ENCODE measurements at places on chromosomes 2 and 18.
A peak's percentile ranks its signal among the peaks of the same experiment; 100 is the strongest.

DNA sequence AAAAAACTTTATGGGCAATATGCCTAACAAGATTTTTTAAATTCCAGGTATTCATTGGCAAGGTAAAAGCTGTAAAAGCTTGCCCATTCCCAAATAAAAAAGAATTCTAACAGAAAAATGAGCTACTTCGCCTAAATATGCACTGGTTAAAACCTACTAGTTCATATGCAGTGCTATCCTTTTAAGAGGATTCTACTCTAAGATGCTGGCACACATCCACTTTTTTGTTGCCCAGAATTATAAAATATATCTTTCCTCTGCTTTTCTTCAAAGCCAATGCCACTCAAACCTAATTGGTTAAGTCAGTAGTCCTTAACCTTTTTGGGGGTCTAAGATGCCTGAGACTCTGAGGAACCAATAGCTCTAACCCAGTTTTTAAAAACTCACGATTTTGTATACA lies 3.2 kb downstream of the XPO1 start:
- DNase-seq: no peak

DNA sequence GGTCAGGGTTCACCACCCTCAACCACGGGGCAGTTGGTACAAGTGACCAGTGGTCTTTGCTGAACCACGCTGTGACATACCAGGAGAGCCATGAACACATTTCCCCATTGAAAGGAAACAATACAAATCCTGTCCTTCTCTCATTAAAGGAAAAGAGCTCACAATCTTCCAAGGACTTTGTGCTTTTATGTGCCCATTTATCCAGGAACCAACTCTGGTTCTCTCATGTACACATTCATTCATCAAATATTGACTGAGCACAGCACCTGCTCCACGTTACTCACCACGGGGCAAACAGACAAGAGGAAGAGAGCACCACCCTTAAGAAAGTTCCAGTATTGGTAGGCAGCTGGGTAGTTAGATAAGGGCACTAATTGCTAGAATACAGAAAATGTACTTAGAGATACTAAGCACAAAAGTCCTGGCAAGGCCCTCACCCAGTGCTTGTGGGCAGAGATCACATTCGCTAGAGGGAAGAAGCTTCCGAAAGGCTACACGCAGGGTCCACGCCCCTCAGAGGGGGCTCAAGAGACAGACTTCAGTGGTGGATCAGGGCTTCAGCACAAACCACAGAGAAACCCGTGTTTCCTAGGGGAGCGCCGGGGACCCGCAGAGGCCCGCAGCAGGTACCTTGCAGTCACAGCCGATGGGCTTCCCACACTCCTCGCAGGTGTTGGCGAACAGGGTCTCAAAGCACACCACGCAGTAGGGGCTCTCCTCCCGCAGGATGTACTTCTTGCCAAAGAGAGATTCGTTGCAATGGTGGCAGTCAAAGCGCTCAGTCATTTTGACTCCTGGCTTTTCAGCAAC lies 12.9 kb downstream of the FHL2 start:
- DNase-seq: no peak

DNA sequence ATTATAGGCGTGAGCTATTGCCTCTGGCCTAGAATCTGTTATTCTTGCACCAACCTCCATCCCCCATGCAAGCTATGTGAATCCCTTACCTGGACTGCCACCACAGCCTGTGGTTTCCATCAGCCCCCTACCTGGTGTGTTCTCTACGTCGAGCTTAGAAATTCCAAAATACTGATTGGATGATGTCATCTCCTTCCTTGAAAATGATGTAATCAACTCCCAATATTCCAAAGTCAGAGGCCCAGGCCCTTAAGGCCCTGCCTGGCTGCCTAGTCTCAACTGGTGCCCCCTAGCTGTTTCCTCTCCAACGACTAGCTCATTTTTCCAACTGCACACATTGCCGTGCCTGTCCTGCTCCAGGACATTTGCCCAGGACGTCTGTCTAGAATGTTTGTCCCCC lies 41.3 kb upstream of the GBX2 start:
- no peak for DNase-seq

- no peak for DNase-seq
Measured at GRCh38 chr2:205959521-205959920, 126.5 kb downstream of the INO80D start.

- no peak for DNase-seq
Measured at GRCh38 chr2:215728504-215729065, 284.8 kb downstream of the MREG start.

DNA sequence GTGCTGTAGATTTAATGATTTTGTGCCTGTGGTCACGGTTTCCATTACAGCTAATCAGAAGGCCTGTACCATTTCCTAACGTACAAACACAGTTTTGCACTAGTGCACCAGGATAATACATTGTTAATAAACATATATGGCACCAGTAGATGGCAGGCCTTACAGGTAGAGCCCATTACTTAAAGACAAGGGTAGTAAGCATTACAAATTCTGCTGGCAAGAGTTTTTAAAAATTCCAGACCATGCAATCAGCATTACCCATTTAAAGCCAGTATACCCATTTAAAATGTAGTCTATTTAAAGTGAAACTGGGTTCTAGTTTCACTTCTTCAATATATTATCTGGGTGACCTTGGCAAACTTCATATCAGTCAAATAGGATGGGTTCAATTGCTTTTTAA lies 224.2 kb downstream of the NUP35 start:
- DNase-seq: no peak

GRCh38 chr2:108920-109809 lies 62.9 kb upstream of the FAM110C start:
- no peak for DNase-seq

DNA sequence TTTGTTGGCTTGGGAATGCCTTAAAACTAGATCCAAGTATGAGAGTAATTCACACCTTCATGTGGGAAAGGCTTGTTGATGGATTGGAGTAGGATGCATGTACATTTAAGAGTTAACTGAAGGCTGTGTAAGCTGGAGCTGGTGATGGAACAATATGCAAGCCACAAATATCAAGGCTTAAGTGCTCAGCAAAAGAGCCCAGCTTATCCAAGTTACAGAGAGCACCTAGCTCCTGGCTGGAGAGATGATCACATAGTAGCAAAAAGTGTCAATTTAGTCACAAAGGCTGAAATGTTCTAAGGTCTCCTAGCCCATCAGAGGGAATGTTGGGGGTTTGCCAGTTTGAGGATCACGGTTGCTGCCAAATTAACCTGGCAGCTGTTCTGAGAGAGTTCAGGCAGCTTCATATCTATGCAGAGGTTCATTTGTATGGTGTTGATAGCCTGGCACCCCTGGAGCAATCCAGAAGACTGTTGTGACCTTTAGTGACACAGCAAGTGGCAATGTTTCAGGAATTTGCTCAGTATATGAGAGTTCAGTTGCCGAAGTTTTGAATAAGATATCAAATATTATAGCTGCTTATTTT lies 228.2 kb downstream of the DOK6 start:
- no peak for DNase-seq

GRCh38 chr2:144254342-144255235 lies 265.3 kb downstream of the ZEB2 start:
- no peak for DNase-seq

- DNase-seq: no peak
Measured at GRCh38 chr2:214591366-214591765, 180.5 kb downstream of the VWC2L start.

- peak; percentile 32 for DNase-seq
Measured at GRCh38 chr2:105969552-105969951, 224.5 kb downstream of the UXS1 start.

DNA sequence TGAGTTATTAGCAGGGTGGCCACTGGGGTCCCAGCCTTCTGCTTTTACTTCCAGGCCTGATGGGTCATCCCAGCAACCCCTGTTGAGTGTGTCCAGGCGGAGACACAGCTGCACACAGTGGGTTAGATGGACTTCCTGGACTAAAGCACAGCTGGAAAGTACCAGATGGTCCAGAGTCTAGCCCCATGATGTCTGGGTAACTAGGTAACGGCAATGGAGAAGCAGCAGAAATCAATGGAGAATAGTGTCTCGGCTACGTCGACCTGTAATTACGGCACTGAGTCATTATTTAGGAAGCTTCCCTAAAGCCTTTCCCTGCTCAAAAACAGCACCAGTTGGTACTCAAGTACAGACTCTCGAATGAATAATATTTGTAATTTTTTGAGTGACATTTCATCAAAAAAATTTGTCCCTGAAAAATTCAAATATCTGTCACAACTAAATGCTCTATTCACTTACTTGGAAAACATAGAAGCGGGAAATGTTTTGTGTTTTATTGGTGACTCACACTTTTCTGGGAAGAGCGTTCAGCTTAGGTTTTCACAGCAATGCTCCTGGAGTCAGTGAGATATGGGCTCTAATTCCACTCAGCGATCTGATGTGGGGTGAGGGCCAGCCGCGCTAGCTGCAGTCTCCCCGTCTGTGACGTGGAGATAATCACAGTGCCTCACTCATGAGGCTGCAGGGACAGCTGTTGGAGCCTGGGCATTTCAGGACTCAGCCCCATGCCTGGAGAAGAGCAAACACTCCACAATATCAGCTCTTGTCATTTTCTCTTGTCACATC lies 16.2 kb upstream of the ARL4C start:
- DNase-seq: no peak

GRCh38 chr18:32271672-32272208 lies 81.9 kb downstream of the MEP1B start:
- DNase-seq: peak; percentile 4

GRCh38 chr2:238562446-238562845 lies 135.7 kb downstream of the ASB1 start:
- DNase-seq: no peak
